Astrocyte (in vitro differentiated cells and primary cell): ENCODE measurements at places on chromosomes 12 and 14. TPM values are rescaled to one million over a fixed set of nuclear protein-coding genes. Genes with fewer than 3 reads are reported as not detected.
A peak's percentile ranks its signal among the peaks of the same experiment; 100 is the strongest.

DNA sequence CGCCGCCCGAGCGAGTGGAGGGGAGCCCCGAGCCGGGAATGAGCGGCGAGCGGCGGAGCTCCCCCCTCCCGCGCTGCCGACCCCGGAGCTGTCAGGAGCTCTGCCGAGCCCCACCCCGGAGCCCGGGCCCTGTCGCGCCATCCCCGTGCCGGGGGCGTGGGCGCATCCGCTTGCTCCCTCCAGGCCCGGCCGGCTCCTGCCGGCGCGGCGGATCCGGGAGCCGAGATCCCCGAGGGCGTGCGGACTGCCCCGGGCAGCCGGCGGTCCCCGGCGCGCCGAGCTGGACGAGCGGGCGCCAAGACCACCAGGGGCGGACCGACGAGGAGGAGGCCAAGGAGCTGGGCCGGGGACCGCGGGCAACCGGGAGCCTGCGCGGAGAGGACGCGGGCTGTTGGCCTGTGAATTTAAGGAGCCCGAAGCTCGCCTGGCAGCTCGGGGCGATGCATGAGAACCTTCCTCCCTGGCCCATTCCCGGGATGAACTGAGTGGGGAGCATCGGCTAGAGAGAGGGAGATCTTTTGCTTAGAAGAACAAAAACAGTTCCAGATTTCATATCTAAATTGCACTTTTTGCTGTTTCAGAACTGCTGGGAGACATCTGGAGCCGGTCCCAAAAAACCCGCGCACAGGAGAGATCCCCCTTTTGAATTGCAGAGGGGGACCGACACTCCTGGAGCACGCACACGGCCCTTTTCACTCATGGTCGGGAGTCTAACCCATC lies 2.0 kb downstream of the PTHLH start:
- peak overlapping the region; percentile 57 for H3K4me3 ChIP-seq
- no peaks in the 10 kb centered on the region for H3K36me3 ChIP-seq
- peaks cover 50% of the 10 kb centered on the region for H3K4me1 ChIP-seq
- H3K27ac ChIP-seq, result peak overlapping the region; percentile 59

GRCh38 chr12:57046086-57046791 lies 3.7 kb downstream of the MYO1A start:
- no peak overlapping the region for H3K4me3 ChIP-seq
- DNase-seq, result no peak
- peaks cover 25% of the 10 kb centered on the region for H3K27me3 ChIP-seq

- peak; percentile 16 for DNase-seq
- H3K27ac ChIP-seq, result no peak overlapping the region
- H3K4me3 ChIP-seq, result no peak overlapping the region
- H3K4me1 ChIP-seq, result peaks cover 21% of the 10 kb centered on the region
Measured at GRCh38 chr12:168763-169525, 45.0 kb downstream of the SLC6A12 start.

DNA sequence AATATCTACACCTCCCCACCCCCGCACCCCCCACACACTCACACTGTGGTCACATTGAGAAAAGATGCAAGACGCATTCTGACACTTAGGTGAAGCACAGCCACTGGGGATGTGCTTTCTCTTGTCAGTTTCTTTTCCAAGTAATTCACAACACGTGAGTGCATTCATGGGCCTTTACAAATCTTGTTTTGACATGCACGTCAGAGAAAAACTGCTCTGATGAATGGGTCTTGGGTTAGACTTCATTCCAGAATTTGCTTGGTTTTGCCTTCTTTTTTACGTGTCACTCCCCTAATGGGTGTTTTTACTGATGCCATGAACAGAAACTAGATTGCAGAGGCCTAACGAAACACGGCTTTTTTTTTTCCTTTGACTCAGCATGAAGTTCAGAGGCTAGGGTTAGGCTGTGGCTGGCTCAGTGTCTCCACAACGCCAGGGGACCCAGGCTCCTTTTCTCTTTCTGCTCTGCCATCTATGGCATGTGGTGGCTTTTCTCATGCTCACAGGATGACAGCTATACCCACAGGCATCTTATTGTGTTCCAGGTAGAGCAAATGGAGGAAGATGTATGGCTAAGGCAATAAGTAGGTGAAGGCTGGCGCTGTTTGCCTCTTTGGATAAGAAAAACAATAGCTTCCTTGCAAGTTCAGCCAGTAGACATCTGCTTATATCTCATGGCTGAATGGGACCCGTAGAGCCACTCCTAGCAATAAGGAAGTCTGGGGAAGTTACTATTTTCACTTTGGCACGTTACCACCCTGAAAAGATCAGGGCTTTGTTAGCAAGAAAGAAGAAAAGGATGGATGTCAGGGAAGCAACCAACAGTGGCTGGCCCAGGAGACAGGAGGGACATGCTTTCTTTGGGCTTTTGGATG lies 253.3 kb downstream of the SLC15A4 start:
- no peaks in the 10 kb centered on the region for H3K4me1 ChIP-seq
- H3K36me3 ChIP-seq, result no peaks in the 10 kb centered on the region
- no peak overlapping the region for H3K4me3 ChIP-seq
- no peaks in the 10 kb centered on the region for H3K27me3 ChIP-seq

- H3K4me1 ChIP-seq, result peaks cover 16% of the 10 kb centered on the region
- DNase-seq, result no peak
- peaks cover 4% of the 10 kb centered on the region for H3K27me3 ChIP-seq
- no peak overlapping the region for H3K27ac ChIP-seq
Measured at GRCh38 chr14:89141862-89142261, 275.2 kb downstream of the FOXN3 start.

FOXG1 gene
- total RNA-seq, result 0.07 and 0.18 TPM in 2 replicates
